Stimulated activated CD4-positive, alpha-beta T cell treated with anti-CD3 and anti-CD28 coated beads, Interleukin-1b, Interleukin-23, amount 100 ng/mL, for 24 hours (primary cell): ENCODE measurements at places on chromosomes 16 and 17.
A peak's percentile ranks its signal among the peaks of the same experiment; 100 is the strongest.

GRCh38 chr17:9175700-9176467 lies 154.6 kb downstream of the NTN1 start:
- no peak for DNase-seq

GRCh38 chr17:10687499-10687898 lies 9.8 kb downstream of the SCO1 start:
- DNase-seq, result no peak

- DNase-seq, result no peak
These were observed 4.9 kb downstream of the TMED6 start for GRCh38 chr16:69346683-69347082.

DNA sequence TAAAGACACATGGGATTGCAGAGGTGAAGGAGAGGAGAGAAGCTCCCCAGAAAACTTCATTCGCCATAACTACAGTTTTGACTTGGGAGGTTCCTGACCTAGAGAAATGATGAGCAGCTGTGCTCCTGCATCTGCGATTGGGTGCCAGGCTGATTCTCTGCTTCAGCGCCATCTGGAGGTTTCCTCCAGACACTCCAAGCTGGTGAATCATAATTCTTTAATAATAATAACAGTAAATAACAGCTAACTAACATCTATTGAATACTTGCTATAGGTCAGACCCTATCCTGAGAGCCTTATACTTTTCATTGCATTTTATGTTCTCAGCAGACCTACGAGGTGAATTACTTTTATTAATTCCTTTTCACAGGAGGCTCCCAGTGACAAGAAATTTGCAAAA lies 575.8 kb downstream of the TOX3 start:
- DNase-seq, result no peak

- no peak for DNase-seq
These were observed 264.3 kb downstream of the CPPED1 start for GRCh38 chr16:12539185-12539929.

DNA sequence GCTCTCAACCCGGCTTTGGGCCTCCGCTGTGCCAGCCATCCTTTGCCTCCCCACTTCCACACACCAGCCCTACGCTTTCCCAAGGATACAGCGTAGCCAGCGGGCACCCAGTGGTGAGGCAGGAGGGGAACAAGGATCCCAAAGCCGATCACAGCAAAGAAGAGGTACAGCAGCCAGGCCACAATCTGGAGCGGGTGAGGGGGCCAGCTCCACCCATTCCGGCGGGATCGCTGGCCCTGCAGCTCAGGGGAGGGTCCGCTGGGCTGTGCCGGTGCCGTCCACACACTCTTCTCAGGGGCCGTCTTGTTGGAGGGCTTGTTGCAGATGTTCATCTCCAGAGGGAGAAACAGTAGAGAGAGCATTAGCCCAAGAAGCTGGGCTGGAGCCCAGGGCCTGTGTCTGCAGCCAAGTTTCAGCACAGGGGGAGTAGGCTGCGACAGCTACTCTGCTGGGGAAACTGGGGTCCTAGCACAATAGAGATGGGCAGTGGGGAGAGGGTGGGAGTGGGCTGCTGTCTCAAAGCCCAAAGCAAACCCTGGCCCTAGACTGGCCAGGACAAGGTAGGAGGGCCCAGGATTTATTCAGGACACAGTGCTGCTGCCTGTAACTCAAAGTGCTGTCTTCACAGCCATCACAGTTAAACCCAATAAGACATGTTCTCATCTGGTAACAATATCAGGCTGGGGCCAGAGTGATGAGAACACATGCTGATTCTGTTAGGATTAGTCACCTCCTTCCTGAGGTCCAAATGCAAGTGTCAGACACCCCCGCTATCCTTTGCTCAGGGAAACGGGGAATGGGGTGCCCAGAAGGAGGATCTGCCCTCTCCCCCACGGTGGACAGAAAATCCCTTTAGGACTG lies 9.9 kb downstream of the ZDHHC1 start:
- DNase-seq, result no peak

- no peak for DNase-seq
These were observed 1.2 kb downstream of the HS3ST4 start for GRCh38 chr16:25692742-25693508.

GRCh38 chr16:76345163-76345661 lies 68.0 kb downstream of the CNTNAP4 start:
- no peak for DNase-seq

DNA sequence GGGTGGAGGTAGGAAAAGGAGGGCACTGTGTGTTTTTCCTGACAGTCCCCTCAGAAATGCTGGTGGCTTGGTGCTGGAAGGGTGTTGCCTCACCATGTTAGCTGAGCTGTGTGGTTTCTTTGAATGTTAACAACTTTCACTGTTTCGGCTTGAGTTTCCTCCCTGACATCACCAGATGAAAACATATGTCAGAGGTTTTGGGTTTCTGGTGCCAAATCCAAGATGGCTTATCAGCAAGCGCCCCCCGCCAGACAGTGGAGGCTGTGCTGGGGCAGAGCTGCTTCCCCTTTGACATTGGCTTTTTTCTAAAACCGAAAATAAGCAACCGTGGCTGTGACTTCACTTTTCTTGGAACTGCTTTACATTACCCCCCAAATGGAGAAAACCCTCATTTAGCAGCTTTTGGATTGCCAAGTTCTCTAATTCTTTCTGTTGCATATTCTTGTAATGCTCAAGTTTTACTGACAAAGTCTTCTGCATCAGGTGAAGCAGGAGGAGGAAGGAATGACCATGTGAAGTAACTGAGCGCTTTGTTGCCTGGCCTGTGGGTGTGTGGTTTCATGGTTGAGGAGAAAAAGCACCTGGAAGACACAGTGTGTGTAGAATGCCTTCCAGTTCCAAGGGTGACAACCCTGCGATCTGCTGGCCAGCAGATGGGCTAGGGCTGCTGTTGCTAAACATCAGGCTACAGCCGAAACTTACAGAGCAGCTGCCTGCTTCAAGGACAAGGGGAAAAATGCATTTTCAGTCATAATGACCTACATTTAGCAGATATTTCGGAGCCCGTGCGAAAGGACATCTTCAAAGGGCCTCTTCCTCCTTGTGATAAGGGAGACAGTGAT lies 9.7 kb downstream of the RMI2 start:
- DNase-seq, result peak; percentile 74

- no peak for DNase-seq
These were observed 64.5 kb downstream of the TANGO6 start for GRCh38 chr16:68907781-68908181.

GRCh38 chr17:80145076-80146075 lies 1.6 kb downstream of the EIF4A3 start:
- DNase-seq, result no peak

DNA sequence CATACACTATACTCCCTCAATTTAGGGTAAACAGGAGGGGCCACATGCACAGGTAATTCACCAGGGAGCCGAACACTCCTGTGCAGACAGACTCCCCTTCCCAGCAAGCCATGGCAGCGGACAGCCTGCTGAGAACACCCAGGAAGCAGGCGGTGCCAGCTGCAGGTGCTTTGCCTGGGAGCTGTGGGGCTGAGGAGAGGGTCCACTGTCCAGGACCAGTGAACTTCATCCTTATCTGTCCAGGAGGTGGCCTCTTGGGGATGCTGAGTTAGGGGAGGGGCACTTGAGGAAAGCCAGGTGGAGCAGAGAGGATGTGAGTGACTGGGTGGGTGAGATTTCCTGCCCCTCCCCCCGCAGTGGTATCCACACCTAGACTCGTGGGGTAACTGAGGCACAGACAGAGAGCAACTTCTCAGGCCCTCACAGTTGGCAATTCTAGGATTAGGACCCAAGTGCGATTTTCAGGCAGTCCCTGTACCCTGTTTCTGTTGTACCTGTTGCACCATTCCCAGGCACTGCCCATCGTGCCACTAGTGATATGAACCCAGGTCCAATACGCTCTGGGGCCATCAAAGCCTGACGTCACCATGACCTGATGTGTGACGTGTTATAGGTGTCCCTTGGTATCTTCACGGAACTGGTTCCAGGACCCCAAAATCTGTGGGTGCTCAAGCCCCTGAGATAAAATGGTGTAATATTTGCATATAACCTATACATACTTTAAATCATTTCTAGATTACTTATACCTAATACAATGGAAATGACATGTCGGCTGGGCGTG lies 1.2 kb downstream of the GRN start:
- no peak for DNase-seq

DNA sequence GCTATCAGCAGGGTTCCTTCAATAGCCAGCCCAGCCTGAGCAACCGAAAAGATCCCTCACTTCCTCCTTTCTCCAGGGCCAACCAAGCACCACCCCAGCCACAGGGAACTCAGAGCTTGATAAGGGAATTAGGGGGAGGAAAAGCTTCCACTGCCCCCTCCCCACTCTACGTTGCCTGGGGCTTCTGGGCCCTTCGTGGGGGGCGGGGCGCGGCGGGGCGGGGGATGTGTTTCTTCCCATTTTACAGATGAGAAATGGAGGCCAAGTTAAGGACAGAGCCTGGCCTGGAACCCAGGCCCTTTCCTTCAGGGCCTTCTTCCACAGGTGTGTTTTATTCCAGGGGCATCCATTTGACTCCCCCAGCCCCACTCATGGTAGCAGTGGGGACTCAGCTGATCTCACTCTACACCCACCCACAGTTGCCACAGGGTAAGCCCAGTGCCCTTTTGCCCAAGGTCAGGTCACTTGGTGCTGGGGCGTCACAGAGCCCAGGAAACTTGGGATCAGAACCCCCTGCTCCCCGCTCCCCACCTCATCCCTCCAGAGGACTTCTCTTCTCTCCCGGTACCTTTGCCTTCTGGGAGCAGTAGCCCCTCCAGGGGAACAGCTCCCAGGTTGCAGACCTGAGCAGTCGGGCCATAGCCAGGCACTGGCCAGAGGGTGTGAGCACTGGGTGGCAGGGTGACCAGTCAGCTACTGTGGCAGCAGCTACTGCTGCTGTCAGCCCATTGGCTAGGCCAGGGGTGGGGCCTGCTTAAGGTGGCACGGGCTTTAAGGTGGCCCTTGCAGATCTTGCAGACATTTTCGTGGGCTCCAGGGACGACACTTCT lies at the start of gene LDHD:
TSS of gene LDHD (minus strand) at position 700 of the 830 bp plus-strand sequence. CDS start at position 640, 60 bp downstream.
- DNase-seq, result no peak

DNA sequence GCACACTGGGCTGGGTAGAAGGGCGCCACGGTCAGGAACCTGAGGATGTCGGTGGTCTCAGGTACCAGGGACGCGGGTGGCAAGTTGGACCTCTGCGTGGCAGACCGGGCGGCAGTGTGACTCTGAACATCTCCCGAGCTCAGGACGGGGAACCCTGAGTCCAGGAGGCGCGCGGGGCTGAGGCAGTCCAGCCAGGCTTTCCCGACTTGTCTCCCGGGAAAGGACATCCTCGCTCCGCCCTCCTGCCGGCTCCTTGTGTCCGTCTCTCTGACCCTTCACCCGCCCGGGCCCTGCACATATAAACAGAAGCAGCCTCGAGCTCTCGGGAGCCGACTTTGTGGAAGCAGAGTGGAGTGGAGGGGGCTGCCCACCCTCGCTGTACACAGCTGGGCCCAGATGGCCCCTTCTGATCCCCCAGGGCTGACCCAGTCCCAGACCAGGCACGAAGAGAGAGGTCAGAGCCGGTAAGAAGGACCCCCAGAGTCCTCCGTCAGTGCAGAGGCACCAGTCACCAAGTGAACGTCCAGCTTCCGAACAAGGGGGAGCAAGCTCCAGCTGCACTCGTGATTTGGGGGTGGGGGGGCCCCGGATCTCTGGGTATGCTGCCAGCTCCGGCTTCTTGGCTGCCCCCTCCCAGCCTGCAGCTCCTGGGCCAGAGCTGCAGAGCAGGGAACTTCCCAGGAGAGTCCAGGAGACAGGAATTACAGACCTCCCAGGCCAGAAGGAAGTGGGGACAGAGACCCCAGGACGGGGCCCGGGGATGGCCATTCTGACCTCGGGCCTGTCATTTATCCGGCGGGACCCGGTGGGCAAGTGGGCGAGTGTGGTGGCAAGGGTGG lies 8.5 kb upstream of the P2RX1 start:
- no peak for DNase-seq

- DNase-seq, result no peak
These were observed 22.1 kb downstream of the CRISPLD2 start for GRCh38 chr16:84841787-84842300.

- no peak for DNase-seq
These were observed 118.0 kb upstream of the CRHR1 start for GRCh38 chr17:45666046-45666600.

DNA sequence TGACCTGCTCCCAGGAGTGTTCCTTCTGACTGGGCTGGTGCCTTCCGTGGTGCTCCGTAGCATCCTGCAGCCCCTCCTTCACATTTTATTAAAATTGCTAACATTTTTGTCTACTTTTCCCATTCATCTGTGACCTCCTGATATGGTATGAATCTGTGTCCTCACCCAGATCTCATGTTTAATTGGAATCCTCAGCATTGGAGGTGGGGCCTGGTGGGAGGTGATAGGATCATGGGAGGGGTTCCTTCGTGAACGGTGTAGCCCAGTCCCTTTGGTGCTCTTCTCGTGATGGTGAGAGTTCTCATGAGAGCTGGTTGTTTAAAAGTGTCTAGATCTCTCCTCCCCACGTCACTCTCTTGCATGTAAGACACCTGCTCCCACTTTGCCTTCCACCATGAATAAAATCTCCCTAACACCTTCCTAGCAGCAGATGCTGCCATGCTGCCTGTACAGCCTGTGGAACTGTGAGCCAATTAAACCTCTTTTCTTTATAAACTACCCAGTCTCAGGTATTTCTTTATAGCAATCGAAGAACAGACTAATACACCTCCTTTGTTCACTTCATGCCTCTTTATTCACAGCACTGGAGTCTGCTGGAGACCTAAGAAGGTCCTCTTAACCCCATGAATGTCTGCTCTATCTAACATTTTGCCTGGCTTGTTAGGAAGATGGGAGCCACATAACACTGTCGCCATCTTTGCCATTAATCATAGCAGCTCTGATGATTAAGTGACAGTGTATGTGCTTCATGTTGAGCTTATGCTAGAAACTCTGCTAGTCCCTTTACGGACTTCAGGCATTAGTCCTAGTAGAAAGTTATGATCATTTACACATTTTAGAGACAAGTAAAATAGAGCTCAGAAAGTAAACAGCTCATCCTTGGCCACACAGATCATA lies 377.7 kb upstream of the MAF start:
- no peak for DNase-seq

DNA sequence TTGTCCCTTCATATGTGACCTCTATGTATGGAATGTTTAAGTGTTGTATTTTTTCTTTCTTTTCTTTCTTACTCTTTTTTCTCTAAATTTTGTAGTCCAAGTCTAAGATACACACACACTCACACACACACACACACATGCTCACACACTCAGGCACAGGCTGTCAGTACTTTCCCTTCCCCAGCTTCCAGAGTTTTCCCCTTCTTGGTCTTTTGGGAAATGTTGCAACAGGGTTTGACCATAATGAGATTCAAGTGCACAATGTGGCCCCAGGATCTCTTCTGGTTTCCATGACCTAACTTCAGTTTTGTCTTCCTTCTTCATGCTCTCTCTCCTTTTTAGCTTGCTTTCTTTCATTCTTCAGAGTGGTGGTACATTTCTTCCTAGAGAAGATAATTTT lies 289.8 kb upstream of the FOXF1 start:
- DNase-seq, result no peak

GRCh38 chr17:79613195-79613772 lies 2.4 kb upstream of the RBFOX3 start:
- no peak for DNase-seq

GRCh38 chr17:44390250-44390870 lies 911 bp upstream of the ITGA2B start:
- no peak for DNase-seq
